ENCODE measurements at places on chromosomes 2 and 18.

- DNase-seq = no peak
Measured at GRCh38 chr18:76882146-76882545, 59.8 kb downstream of the ZNF236 start.

DNA sequence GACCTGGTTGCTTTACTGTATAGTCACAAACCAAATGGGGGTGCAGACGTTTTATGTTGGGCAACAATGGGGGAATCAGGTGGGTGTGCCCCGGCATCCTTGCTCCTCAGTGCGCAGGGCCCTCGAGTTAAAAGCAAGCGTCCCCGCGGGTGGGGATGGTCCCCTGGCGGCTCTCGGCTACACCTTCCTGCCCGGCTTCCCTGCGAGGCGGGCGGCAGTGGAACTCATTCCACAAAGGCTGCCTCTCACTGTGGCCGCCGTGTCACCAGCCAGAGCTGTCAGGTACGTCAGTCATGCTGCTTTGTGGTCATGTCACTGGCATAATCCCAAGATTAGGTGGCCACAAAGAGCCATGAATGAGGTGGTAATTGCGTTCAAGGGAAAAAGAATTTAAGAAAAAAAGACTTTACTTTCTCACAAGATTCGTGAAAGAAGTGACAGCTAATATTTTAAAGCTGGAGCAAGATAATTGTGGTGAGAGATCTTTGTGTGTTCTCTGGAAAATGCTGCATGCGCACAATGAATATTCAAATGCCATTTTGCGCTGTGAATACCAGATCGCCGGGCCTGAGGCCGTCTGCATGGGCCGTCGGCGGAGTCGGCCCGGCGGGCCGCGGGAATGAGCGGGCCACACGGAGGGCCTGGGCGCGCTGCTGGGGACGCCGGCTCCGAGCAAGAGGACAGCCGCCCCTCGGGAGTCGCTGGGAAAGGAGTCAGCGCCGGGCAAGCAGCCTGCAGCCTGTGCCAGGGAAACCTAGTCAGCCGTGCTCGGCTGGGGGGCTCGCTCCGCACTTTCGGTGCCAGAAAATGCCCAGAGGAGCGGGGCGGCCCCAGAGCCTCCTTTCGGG lies 82.3 kb upstream of the LDLRAD4 start:
- DNase-seq = peak; percentile 33

GRCh38 chr2:84894131-84894586 lies 11.3 kb upstream of the TMSB10 start:
- DNase-seq = no peak

- no peak for DNase-seq
Measured at GRCh38 chr2:72096181-72096580, 51.5 kb downstream of the CYP26B1 start.

- peak; percentile 26 for DNase-seq
Measured at GRCh38 chr18:34028324-34028723, 196.4 kb downstream of the NOL4 start.

DNA sequence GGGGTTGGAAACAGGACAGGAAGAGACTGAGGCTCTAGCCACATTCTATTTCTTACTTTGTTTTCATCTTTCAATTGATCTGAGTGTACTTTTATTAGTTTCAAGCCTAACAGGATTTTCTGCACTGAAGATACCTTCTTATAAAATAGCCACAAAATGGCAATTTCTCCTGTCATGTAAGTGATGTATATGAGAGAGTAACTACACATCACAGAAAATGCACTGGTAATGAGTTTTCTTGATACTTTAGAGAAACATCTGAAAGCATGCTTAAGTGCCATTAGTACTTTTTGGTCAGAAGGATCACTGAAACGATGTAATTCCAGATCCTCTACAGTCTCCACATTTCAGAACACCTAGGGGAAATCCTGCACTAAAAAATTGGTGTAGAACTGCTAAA lies 104.8 kb downstream of the CABYR start:
- DNase-seq = no peak

DNA sequence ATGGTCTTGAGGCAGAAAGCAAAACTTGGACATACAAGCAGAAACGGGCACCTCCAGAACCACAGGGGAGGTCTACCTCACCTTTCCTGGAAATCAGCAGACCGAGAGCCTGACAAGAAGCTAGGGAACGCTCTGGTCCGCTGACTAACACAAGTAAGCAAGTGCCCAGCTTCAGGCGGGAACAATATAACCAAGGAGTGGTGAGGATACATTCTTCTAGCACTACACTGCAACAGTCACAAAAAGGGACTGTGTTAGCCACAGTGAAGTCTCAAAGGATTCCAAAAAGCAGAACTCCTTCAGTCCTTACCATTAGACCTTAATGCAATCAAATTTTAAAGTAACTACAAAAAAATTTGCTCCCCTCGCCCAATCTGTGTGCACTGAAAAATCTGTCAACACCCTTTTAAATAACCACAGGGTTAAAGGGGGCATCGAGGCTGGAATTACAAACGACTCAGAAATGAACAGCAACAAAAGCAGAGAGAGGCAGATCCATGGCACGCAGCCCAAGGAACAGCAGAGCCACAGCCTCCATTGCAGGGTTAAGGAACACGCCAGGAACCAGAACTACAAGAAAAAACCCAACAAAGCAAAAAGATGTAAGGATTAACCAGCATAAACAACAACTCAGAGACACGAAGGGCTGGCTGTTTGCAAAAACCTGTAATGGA lies 7.1 kb downstream of the THAP4 start:
- no peak for DNase-seq

DNA sequence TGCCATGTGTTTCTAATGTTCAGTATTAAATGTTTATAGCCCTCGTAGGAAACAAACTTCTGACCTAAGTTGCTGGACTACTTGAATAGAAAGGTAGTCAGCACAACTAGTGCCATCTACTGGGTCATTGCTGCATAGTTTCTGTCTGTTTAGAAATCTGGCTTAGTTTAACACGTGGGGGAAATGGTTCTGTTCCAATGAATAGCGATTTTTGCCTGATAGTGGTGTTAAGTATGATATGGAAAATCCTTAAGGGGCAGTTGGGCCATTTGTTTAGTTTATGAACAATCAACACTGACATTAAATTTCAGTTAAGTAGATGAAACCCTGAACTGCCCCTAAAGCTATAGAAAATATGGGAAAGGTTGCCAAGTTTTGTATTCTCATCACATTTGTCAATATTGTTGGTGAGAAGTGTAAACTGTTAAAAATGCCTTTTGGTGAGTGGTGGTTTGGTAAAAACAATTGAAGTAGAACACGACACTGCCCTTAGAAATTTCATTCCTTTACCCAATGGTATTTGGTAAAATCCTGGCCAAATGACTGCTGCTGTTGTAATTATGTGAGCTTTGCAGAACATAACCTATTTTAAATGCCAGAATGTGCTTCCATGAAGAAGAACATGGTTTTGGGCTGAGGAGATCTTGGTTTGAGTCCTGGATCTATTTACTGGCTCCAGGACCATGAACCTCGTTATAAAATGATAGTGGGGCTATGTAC lies 13.2 kb downstream of the NABP1 start:
- peak; percentile 46 for DNase-seq

DNA sequence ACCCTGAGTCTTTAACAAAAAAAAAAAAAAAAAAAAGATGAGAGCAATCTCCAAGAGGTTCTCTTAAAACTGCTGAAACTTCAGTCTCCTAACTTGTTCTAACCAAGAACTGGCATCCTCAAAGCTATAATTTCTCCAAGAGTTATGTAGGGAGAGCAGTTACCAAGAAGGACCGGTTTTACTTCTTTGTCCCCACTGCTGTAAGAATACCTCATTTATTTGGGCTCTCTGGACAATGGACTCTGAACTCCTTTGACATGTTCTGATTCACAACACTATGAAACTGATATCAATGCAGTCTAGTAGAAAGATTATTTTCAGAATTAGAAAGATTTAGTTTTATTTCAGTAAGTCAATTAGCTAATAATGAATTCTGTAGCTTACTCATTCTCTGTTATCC lies 84.5 kb upstream of the DTNB start:
- DNase-seq = no peak

DNA sequence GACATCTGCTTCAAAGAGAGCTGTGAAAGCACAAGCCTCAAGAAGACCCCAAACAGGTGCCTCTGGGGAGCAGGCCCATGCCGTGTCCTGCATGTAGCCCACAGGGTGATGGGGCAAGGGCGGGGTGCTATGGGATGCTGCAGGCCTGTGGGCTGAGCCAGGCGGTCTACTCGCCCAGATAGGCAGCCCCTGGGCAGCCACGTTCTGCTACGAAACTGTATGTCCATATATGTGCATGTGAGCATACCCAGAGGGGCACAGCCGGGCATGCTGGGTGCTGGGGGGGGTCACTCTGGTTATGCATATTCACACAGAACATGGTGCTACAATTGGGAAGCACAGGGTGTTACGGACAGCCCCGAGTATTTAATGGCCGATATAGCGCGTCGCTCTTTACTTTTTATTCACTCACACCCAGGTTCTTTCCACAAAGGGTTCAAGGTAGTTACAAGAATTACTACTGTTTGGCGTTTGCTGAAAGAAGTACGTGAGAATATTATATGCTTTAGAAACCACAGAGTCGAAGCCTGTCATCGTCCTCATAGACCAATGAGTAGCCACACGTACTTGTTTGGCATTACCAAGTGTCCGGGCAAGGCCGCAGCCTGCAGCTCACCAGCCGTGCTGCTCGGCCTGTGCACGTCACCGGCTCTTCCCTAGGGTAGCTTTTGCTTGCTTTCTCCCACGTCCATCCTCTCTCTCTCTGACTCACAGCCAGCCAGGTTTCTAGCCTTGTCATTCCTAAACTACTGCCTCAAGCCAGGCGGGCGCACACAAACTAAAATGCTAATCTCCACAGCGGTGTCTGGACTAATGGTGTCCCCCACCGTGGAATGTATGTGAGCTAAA lies 14.4 kb downstream of the MTERF4 start:
- no peak for DNase-seq

- DNase-seq = no peak
Measured at GRCh38 chr18:36638224-36638623, 190.6 kb downstream of the TPGS2 start.

DNA sequence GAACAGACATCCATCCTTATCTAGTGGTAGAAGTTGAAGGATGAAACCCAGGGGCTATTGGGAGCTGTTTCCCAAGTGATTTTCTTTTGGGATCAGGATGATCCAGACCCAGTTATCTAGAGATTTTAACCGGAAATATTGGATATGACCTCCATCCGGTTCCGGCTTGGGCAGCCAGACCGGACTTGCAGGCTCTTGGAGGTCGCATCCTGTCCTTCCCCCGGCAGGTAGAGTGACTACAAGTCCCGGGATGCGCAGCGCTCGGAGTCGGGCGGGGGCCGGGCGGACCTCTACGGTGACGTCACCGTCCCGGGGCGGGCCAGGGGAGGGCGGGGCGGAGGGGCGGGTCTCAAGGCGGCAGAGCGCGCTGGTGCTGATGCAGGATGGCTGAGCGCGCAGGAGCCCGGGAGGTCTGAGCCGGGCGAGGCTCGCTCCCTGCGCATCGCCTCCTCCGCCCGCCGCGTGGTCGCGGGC lies at the start of gene KIF5C:
Gene KIF5C, plus strand, starts transcription at position 360 of the 474 bp plus-strand sequence. CDS start 391 bp downstream, outside the sequence.
- peak; percentile 74 for DNase-seq

GRCh38 chr2:133026536-133027177 lies 356.7 kb upstream of the LYPD1 start:
- DNase-seq = no peak
